CD8-positive, alpha-beta memory T cell (primary cell): ENCODE measurements at places on chromosomes 12 and 14. TPM values are rescaled to one million over a fixed set of nuclear protein-coding genes. Genes with fewer than 3 reads are reported as not detected.
A peak's percentile ranks its signal among the peaks of the same experiment; 100 is the strongest.

LPAR5 gene
- 26.5 TPM for polyA plus RNA-seq

NTN4 gene
- polyA plus RNA-seq, result 4.2 TPM

SLC17A8 gene
- polyA plus RNA-seq, result not detected

OAS3 gene
- 22.0 TPM for polyA plus RNA-seq

CLEC6A gene
- polyA plus RNA-seq, result not detected

NUAK1 gene
- 0.16 TPM for polyA plus RNA-seq

TAS2R42 gene
- not detected for polyA plus RNA-seq

DNA sequence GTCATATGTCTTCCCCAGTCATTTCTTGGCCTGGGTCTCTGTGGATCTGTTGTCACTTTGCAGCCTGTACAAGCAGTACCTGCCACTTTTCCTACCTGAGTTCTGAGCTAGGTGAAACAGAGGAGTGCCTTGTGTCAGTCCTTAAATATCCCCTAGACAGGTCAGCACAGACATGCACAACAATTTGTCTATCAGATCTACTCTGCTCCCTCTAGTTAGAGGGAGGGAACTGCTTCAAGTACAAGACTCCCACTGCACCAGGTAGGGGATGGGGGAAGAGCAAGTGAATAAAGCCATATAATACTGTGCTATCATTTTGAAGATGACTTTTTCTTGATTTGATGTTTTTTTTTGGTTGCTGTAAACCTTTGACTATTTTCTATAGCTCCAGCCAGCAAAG, 39.4 kb downstream of the MIPOL1 start:
- no peaks in the 10 kb centered on the region for H3K27me3 ChIP-seq
- H3K36me3 ChIP-seq, result no peaks in the 10 kb centered on the region
- no peak overlapping the region for H3K27ac ChIP-seq
- DNase-seq, result no peak
- H3K4me3 ChIP-seq, result no peak overlapping the region

GRCh38 chr14:29928117-29928640, 532 bp upstream of the PRKD1 start:
- H3K4me1 ChIP-seq, result no peaks in the 10 kb centered on the region
- no peak overlapping the region for H3K4me3 ChIP-seq
- H3K36me3 ChIP-seq, result no peaks in the 10 kb centered on the region
- H3K27me3 ChIP-seq, result peaks cover 6% of the 10 kb centered on the region

GRCh38 chr14:67609642-67610310, 9.7 kb upstream of the PIGH start:
- H3K27me3 ChIP-seq, result no peaks in the 10 kb centered on the region
- H3K27ac ChIP-seq, result no peak overlapping the region
- H3K4me1 ChIP-seq, result no peaks in the 10 kb centered on the region
- no peak overlapping the region for H3K4me3 ChIP-seq

DNA sequence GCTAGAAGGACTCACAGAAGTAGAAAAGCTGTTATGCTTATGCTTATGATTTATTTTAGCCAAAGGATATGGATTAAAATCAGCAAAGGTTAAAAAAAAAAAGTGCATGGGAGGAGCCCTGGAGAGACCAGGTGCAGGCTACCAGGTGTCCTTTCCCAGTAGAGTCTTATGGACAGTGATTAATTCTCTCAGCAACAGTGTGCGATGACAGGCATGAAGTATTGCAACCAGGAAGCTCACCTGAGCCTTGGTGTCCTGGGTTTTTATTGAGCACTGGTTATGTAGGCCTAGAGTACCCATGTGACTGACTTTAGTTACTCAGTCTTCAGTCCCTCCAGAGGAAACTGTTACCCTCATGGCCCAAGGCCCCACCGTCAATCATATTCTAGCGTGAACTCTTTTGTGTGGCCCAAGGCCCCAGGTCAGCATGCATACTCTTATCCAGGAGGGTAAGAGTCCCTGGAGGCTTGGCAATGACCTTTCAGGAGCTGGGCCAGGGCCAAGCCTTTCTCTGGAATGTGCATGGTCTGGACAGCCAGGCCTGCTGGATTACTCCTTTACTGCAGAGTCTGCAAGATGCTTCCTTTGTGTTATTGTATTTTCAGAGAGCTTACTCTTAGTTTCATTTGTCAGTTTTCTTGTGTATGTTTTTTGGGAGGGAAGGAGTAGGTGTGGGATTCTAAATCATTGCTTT, 69.6 kb upstream of the RD3L start:
- no peaks in the 10 kb centered on the region for H3K36me3 ChIP-seq
- no peaks in the 10 kb centered on the region for H3K4me1 ChIP-seq
- no peak for DNase-seq
- no peak overlapping the region for H3K4me3 ChIP-seq
- H3K27me3 ChIP-seq, result no peaks in the 10 kb centered on the region

- H3K36me3 ChIP-seq, result no peaks in the 10 kb centered on the region
- H3K27me3 ChIP-seq, result no peaks in the 10 kb centered on the region
- no peak overlapping the region for H3K27ac ChIP-seq
Observed at GRCh38 chr14:91754185-91754584, 22.3 kb upstream of the CATSPERB start.

- H3K27ac ChIP-seq, result no peak overlapping the region
- no peaks in the 10 kb centered on the region for H3K27me3 ChIP-seq
- H3K36me3 ChIP-seq, result no peaks in the 10 kb centered on the region
- no peak overlapping the region for H3K4me3 ChIP-seq
Observed at GRCh38 chr14:47785058-47785457, 109.7 kb upstream of the MDGA2 start.

- H3K4me1 ChIP-seq, result no peaks in the 10 kb centered on the region
- no peak overlapping the region for H3K27ac ChIP-seq
- H3K27me3 ChIP-seq, result no peaks in the 10 kb centered on the region
- no peak for DNase-seq
- H3K36me3 ChIP-seq, result no peaks in the 10 kb centered on the region
Observed at GRCh38 chr12:57145460-57146059, 1.9 kb downstream of the LRP1-AS start.

- H3K36me3 ChIP-seq, result no peaks in the 10 kb centered on the region
- DNase-seq, result no peak
- H3K4me3 ChIP-seq, result no peak overlapping the region
- H3K27ac ChIP-seq, result no peak overlapping the region
- H3K27me3 ChIP-seq, result peaks cover 2% of the 10 kb centered on the region
Observed at GRCh38 chr14:25197885-25198284, 147.9 kb upstream of the STXBP6 start.

- DNase-seq, result no peak
- no peak overlapping the region for H3K4me3 ChIP-seq
- H3K36me3 ChIP-seq, result no peaks in the 10 kb centered on the region
- no peak overlapping the region for H3K27ac ChIP-seq
- H3K27me3 ChIP-seq, result no peaks in the 10 kb centered on the region
Observed at GRCh38 chr12:13088496-13088895, 15.0 kb downstream of the GSG1 start.

GRCh38 chr14:85663256-85663655, 133.3 kb downstream of the FLRT2 start:
- no peaks in the 10 kb centered on the region for H3K36me3 ChIP-seq
- no peaks in the 10 kb centered on the region for H3K4me1 ChIP-seq
- no peak overlapping the region for H3K4me3 ChIP-seq
- no peak for DNase-seq
- H3K27ac ChIP-seq, result no peak overlapping the region

GRCh38 chr14:54450535-54450934, 9.4 kb upstream of the CNIH1 start:
- H3K4me3 ChIP-seq, result no peak overlapping the region
- no peaks in the 10 kb centered on the region for H3K36me3 ChIP-seq
- H3K4me1 ChIP-seq, result no peaks in the 10 kb centered on the region

DNA sequence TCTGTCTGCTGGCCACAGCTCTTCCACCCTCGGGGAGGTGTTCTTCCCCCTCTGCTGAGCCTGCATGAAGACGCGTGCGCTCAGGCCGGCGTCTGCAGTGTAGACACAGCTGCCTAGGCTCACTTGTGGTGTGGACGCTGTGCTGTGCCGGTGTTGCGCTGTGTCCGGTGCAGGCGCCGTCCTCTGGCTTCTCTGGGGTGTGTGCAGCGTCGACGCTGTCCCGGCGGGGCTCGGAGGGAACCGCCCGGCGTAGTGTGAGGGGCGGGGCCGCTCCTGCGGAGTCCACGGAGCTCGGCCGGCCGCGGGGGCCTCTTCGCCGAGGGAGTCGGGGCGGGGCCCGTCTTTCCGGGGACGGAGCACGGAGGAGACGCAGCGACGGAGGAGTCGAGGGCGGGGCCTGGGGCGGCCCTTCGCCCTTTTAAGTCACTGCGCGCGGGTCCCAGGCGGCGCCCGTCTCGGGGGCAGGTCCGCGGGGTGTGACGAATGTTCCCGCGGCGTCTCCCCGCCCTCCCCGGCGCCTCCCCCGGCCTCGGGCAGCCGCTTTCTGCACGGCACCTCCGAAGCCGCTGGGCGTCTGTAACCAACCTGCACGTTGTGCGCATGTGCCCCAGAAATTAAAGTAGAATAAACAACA, 45.2 kb downstream of the NOC4L start:
- H3K27me3 ChIP-seq, result no peaks in the 10 kb centered on the region
- peak; percentile 96 for DNase-seq
- H3K27ac ChIP-seq, result peak overlapping the region; percentile 67
- H3K36me3 ChIP-seq, result no peaks in the 10 kb centered on the region
- peaks cover 35% of the 10 kb centered on the region for H3K4me1 ChIP-seq

DNA sequence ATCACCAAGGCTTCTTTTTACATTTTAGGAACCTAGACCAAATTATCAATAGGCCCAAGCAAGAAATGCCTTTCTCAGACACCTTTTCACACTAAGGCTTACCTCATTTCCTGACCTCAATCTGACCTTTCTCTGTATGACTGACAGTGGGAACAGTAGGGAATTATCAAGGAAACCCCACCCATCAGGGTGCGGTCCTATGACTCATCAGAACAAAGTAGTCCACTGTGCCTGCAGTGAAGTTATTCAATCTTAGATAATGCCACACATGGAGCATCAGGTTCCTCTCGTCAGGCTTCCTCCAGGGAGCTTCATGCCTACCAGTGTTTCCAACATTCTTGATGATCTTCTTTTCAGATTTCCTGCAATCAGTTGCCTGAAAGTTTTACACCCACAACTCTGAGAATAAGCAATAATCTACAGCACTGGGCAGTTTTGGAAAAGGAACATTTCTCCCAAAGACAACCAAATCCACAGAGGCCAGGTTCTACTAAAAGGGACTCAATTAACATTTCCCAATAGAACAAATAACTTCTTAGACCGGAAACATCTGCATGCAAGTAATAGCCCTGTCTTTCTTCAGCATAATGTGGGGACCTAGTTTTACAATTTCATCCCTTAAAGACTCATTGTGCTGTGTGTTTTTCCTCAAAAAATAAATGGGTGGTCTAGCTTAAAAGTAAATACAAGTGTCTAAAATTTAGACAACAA, 35.9 kb upstream of the TMTC2 start:
- DNase-seq, result no peak
- H3K27ac ChIP-seq, result no peak overlapping the region
- no peak overlapping the region for H3K4me3 ChIP-seq
- H3K27me3 ChIP-seq, result no peaks in the 10 kb centered on the region
